Endothelial cell (in vitro differentiated cells): ENCODE measurements at places on chromosomes 4 and X.
A peak's percentile ranks its signal among the peaks of the same experiment; 100 is the strongest.

- DNase-seq: no peak
These were observed 242.3 kb upstream of the KCNIP4 start for GRCh38 chr4:22190855-22191254.

- DNase-seq: peak; percentile 66
These were observed 6.7 kb upstream of the PPID start for GRCh38 chr4:158729716-158730559.

DNA sequence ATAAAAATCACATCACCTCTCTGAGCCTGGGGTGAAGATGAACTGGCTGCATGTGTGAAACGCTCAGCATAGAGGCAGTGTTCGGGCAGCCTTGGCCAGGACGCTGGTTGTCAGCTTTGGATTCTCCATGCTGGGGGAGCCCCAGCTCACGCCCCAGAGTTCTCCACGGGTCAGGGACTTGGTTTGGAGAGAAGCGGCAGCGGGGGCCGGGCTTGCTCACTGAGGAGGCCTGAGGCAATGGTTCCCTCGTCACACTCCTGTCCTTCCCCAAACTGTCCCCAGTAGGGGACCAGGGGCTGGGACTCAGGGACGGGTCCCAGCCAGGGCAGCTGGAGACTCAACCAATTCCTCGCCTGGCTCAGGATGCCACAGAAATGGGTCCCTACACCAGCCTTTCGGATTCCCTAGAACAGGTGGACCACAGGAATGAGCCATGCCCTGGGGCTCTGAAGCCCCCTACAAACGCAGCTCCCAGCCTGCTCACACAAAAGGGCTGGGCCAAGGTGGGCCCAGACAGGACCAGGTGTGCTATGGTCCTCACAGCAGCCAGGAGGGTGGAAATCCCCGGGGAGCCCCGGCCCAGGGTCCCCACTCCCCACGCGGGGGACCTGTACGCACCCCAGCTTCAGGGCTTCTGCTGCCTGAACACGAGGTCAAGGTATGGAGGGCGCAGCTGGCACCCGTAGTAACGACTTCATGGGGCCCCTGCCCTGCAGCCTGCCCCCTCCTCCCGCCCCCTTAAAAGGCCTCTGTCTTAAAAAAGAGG is 1.4 kb downstream of the MXD4 start:
- DNase-seq: no peak

GRCh38 chrX:88612870-88613329 is 134.1 kb upstream of the CPXCR1 start:
- DNase-seq: peak; percentile 12

DNA sequence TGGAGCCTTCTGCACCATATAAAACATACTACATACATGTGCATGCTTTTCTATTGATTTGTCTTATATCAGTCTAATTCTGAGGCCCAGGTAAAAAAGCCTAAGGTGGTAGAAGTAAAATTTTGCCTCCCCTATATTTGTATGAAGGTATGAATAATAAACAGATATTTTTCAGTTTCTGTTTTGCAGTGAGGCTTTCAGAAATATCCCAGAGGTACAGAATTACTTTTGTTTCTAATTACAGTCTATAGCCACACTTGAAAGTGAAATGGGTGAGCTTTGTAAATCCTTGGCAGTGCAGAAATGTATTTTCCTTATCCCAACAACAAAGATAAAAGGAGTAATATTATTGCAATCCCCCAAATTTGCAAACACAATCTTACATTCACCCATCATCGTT is 59.5 kb downstream of the DDX60 start:
- DNase-seq: no peak

- no peak for DNase-seq
These were observed 52.2 kb downstream of the ADRA2C start for GRCh38 chr4:3818371-3818770.

- no peak for DNase-seq
These were observed 97.0 kb upstream of the LNX1 start for GRCh38 chr4:53688186-53688790.

- DNase-seq: no peak
These were observed 134.9 kb upstream of the LEF1 start for GRCh38 chr4:108303488-108304177.

- DNase-seq: no peak
These were observed 44.9 kb downstream of the ZNF182 start for GRCh38 chrX:47958761-47959342.

DNA sequence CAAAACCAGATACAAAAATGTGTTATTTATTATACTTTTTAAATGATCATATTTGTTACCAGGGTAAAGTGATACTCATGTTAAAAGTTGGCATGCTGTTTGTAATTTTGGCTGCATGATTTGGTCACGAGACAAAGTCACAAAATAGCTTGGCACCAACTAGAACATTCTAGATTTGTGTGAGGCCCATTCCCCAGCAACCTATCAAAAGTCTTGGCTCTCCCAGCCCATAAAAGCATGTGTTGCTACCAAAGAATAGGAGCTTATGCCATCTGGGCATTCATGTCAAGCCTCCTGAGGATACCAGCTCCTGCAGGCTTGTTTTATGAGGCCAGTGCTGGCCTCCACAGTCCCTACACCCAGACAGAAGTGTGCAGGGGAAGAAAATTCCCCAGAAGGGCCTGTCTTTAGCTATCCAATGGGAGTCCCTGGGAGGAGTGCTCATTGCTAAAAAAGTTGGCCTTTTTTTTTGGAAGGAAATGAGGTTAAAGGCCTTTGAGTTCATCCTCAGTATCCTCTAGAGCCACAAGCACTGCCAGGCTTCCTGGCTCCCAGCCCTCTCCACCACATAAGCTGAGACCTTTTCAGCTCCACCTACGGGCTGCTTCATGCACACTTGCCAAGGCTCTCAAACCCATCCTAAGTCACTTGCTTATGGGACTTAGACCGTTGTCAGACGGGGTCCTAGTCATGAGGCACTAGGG is 211.9 kb upstream of the EOLA2 start:
- no peak for DNase-seq

DNA sequence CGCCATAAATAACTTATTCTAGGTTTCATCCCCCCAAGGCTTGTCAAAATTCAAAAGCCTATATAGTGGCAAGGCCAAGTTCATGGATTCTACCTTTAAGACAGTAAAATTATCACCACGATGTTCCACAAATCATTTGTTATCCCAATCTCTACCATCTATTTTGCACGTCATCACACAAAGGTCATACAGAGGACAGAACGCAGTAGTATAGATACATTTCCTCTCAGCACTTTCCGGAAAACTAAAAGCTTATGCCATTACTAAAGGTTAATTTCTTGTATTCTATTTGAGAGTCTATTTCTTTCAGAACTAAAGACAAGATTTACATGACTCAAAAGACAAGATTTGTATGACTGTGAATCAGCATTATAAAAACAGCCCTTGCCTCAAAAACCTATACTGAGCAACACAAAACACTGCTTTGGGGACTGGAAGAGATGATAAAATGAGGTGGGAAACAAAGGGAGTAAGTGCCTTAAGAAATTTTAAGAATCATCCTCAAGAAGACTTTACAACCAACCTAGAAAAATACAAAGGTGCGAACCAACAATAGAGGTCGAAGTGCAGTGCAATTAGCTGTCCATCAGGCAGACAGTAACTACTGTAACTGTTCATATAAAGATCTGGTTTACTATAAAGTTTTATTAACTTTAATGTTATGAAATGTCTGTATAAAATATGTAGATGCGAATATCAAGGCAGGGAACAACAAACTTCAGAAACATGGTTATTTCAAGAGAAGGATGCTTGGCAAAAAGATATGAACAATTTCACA is 7.6 kb downstream of the UBE2D3 start:
- no peak for DNase-seq

DNA sequence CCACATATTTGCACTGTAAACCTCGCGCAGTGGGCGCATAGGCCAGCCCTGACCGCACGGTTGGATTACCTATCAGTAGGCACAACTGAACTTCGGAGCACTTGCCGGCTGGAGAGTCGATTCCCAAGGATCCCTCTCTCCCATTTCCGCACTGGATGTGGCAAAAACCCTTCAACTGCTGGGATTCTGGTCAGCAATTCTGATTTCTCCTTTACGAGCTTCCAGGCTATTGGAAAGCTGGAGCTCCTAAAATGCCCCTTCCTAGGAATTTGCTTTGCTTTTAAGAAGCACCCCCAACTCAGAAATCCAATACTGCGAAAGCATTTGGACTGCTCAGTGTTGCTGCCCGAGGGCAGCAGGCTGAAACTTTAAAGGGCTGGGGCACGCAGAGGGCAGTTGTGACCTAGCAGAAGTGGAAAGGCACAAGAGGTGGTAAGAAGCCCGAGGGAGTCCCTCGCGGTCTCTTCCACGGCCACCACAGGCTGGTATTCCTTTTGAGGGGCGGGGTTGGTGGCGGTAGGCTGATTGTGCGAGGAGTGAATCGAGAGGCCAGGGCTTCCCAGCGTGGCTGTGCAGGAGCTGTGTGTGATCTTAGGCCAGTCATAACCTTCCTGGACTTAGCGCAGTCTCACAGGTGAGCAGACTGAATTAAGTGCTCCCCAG is 1.6 kb downstream of the ZAR1 start:
- DNase-seq: no peak

DNA sequence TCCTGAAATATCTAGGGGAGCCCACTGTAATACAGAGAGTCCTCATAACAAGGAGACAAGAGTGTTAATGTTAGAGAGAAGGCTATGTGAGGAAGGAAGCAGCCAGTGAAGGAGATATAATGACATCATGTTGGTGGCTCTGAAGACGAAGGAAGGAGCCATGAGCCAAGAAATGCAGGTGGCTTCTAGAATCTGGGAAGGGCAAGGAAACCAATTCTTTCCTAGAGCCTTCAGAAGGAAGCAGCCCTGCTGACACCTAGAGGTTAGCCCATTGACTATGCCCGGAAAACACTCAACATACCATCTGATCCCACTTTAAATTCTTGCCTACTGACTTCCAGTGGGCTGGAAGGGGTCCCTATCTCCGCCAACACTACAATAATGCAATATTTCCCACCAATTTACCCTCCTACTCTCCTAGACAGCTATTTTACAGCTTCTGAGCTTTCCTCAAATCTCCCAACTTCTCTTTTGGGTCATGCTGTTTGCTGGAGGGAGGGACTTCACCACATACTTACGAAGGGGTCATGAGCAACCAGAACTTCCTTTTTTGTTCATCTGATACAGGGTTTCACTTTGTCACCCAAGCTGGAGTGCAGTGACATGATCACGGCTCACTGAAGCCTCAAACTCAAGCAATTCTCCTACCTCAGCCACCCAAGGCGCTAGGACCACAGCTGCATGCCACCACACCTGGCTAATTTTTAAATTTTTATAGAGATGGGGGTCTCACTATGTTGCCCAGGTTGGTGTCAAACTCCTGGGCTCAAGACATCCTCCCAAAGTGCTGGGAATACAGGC is 25.2 kb upstream of the G3BP2 start:
- DNase-seq: no peak

DNA sequence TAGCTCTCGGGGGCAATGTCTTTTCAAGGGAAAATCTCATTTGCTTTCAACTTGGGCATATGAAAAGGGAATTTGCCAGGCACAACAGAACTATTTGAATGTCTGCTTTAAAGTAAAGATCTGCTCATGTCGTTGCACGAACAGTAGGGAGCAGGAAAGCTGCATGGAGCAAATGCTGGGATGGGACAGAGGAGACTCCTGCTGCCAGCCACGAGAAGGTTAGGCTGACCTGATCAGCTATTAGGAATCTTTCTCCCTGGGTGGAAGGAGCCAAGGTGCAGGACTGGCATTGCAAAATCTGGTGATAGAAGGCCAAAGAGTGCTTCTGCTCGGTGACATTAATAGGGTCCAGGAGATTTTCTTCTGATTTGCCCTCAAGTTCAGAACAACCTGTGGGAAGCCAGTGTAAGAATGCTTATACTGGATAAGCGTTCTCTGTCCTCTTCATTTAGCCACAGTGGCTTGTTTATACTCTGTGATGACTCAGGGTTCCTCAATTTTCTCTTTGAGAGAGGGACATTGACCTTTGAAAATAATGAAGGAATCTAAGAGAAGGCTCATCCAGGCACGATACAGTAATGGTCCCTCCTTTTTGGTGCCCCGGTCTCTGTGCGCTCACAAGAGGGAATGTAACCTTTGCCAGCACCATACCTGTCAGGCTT is 22.9 kb downstream of the FHL1 start:
- DNase-seq: no peak

DNA sequence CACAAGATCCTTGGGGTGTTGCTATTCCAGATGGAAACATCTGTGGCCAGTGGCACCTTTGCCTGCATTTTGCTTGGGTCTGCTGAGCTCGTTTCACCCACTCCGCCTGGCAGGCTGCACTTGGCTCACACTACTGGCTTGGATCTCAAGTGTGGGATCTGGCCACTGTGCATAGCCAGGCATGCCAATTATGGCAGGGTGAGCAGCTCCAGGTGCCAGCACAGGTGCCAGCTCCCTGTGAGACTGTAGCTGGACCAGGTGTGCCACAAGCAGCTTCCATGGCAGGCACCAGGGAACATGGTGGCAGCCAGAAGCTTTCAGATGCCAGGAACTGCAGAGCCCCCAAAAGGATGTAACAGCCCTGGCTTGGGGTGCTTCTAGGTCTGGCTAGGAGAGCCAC is 463.8 kb upstream of the PABPC4L start:
- DNase-seq: no peak

DNA sequence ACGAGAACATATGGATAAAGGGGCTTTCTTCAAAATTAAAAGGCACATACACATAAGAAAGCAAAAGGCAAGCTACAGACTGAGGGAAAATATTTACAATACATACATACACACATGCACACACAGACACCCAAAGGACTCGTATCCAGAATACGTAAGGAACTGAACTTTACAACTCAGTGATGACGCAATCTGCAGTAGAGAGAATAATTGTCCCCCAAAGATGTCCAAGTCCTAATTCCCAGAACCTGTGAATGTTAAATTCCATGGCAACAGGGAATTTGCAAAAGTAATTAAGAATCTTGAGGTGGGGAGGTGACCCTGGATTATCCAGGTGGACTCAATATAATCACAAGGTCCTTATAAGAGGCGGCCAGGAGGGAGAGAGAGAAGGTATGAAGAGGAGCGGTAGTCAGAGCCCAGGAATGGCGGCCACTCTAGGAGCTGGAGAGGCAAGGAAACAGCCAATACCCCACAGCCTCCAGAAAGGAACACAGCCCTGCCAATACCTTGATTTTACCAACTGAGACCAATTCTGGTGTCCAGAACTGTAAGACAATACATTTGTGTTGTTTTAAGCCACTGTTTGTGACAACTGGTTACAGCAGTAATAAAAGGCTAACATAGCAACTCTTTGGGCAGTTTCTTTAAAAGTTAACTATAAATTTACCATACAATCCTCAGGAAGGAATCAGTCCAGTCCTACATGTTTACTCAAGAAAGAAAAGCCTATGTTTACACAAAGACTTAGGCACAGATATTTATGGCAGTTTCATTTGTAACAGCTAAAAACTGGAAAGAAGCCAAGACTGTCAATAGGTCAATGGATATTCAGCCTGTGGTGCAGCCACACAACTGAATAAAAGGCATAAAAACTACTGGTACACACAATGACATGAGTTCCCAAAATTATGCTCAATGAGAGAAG is 27.3 kb upstream of the STS start:
- no peak for DNase-seq

DNA sequence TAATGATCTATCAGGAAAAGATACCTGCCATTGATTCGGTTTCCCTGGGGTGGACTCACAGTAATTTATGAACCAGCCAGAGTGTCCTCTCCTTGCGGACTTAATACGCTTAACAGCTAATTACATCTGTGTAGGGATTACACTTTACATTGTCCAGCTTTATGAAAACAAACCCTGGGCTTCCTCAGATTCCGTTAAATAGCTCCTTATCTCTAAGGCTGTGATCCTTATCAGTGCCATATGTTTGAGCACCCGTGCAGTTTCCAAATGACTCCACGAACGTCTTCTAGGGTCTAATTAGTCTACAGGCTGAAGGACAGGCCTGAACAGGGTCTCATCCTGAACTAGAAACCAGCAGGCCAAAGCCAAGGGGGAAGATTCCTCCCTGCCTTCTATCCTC is 56.9 kb downstream of the KDR start:
- DNase-seq: no peak
